Endothelial cell of umbilical vein (primary cell): ENCODE measurements at places on chromosomes 3 and 15.

DNA sequence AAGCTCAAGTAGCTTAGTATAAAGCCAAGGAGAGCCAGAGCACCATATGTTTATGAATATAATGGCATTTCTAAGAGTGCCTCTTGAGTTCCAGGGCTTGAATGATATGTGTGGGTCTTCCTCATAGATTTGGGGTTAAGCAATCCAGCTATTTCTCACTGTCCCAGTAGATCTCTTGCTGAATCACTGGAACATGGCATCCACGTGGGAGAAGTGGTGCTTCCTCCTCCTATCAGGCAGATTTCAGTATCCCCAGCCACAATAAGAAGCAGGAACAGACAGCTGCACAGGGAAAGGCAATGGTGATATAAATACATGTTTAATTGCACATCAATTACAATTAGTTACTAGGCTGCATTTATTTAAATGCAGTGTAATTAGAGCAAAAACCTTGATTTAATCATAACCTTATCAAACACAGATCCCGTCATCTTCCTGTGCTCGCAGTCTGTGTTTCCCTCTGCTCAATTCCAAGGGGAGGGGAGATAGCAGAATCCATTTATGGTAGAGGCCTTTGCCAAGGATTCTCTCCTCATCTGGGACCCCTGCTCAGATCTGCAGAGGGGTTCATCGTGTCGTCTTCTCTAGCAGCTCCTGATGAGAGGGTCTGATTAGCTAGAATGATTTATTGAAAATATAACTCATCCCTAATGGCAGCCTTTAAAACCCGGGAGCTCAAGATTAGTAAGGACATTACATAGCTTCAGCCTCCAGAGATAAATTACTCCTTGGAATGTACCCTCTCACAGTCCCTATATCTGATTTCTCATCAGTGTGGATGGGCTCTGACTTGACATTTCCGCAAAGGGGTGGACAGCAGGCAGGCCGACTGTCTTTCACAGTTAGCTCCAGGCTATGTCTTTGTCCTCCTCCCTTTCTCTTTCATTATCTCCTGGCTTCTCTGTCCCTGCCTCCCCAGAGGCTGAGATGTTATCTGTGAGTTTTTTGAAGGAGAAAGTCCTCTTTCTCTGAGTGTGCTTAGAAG, 775.9 kb downstream of the AGBL1 start:
- H3K4me3 ChIP-seq = no peak overlapping the region
- no peak overlapping the region for H3K27ac ChIP-seq
- H3K4me1 ChIP-seq = no peaks in the 10 kb centered on the region
- no peak for DNase-seq
- H3K27me3 ChIP-seq = no peaks in the 10 kb centered on the region

- H3K4me1 ChIP-seq = peaks cover 7% of the 10 kb centered on the region
- H3K36me3 ChIP-seq = no peaks in the 10 kb centered on the region
- DNase-seq = peak; percentile 74
- no peak overlapping the region for H3K4me3 ChIP-seq
Measured at GRCh38 chr3:32045091-32045915, 61.1 kb upstream of the GPD1L start.

DNA sequence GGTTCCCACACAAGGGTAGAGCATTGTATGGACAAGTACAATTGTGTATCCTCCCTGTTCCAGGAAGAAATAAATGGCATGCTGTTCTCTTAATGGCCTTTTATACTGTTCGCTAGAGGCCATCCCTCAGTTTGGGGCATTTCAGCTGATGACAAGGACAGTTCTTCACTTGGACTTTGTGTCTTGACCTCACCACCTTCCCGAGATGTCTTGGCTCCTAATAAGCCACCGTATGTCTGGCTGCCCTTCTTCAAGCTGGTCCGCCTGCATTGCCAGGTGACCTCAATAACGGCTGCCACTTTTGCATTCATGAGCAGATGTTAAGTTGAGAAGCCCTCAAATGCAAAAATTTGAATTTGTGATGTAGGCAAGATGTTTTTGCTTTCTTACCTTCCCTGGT, 24.1 kb downstream of the ZBTB38 start:
- peaks cover 5% of the 10 kb centered on the region for H3K36me3 ChIP-seq
- H3K27ac ChIP-seq = no peak overlapping the region
- H3K4me3 ChIP-seq = no peak overlapping the region
- no peaks in the 10 kb centered on the region for H3K27me3 ChIP-seq
- peaks cover 13% of the 10 kb centered on the region for H3K4me1 ChIP-seq
- no peak for DNase-seq

DNA sequence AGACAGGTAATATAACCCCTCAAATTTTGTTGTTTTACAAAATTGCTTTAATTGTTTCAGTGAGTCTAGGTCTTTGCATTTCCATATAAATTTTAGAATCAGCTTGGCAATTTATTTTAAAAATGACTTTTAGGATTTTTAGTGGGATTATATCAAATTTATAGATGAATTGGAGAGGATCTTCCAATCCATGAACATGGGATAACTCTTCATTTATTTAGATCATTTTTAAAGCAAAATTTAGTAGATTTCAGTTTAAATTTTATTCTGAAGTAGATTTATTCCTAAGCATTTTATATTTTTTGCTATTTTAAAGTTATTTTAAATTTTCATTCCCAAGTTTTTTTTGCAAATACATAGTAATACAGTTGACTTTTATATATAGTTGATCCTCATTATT, 58.1 kb upstream of the THSD4 start:
- no peak overlapping the region for H3K4me3 ChIP-seq
- H3K4me1 ChIP-seq = no peaks in the 10 kb centered on the region
- H3K36me3 ChIP-seq = no peaks in the 10 kb centered on the region
- DNase-seq = no peak
- no peaks in the 10 kb centered on the region for H3K27me3 ChIP-seq

GRCh38 chr3:108940568-108941263, 13.0 kb downstream of the GUCA1C start:
- no peak for DNase-seq
- H3K27me3 ChIP-seq = no peaks in the 10 kb centered on the region
- H3K4me3 ChIP-seq = no peak overlapping the region
- no peaks in the 10 kb centered on the region for H3K4me1 ChIP-seq
- H3K27ac ChIP-seq = no peak overlapping the region
